ENCODE measurements at places on chromosomes 1 and 21.

- no peak for DNase-seq
Measured at GRCh38 chr1:11143907-11144306, 44.2 kb upstream of the EXOSC10 start.

- no peak for DNase-seq
Measured at GRCh38 chr1:233107130-233107660, 156.8 kb downstream of the NTPCR start.

DNA sequence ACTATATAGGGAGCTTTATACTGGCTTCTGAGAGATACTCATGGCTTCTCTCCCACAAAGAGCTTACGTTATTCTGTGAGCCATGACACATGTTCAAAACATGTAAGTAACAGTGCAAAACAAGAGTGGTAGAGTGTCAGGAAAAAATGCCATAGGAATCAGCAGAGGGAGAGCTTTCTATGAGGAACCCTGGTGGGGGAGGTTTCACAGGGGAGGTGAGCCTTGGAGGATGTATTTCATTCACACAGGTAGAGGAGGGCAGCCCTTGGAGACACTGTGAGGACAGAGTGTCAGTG is 72.7 kb upstream of the LYST start:
- no peak for DNase-seq

DNA sequence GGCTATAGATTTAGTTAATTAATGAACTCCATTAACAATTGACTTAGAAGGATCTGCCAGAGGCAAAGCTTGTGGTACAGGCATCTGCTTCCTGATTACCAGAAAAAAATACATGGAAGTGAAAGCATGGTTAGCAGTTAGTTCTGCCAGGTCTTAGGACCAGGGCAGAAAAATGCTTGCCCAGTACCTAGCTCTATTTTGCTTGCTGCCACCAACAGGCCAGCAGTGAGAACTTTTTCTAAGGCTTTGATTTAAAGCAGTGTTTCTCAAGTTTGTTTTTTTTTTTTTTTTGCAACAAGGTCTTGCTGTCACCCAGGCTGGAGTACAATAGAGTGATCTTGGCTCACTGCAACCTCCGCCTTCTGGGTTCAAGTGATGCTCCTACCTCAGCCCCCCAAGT is 16.4 kb upstream of the MTF1 start:
- DNase-seq, result no peak

DNA sequence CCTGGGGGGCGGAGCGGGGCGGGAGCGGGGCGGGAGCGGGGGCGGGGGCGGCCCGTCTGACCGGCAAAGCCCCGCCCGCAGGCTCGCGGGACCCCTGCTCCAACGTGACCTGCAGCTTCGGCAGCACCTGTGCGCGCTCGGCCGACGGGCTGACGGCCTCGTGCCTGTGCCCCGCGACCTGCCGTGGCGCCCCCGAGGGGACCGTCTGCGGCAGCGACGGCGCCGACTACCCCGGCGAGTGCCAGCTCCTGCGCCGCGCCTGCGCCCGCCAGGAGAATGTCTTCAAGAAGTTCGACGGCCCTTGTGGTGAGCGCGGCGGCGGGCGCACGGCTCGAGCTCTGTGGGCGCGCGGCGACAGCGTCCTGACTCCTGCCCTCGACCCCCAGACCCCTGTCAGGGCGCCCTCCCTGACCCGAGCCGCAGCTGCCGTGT is 21.2 kb downstream of the AGRN start:
- DNase-seq, result no peak

- no peak for DNase-seq
Measured at GRCh38 chr1:164619006-164619784, 60.2 kb downstream of the PBX1 start.

DNA sequence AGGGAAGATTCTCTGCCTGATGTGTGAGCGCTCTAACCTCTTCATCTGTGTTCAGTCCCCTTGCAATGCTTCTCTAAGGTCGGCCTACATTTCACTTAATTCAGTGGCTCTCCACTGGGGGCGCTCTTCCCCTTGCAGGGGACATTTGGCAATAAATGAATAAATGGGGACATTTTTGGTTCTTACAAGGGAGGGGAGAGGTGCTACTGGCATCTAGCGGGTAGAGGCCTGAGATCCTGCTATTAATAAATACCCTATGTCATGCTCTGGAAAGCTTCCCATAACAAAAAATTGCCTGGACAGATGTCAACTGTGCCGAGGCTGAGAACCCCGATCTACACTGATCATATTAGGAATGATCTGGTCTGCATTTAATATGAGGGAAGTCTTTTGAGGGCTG is 25.9 kb upstream of the DNAJC11 start:
- no peak for DNase-seq

DNA sequence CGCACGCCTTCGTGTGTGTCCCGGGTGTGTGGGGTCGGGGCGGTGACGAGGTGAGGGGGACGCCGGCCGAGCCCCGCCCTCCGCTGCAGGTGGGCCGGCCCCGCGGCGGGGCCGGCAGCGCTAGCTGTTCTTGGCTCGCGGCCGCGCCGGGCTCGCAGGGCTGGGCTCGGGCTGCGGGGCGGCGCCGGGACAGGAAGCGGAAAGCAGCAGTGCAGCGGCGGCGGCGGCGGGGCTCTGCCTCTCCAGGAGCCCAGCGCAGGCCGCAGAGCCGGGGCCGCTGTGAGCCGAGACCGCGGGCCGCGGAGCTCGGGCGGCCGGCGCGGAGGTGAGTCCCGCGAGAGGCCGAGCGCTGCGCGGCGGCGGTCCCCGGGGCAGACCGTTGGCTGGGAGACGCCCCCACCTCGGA is at the start of gene VANGL1:
VANGL1 (plus strand) TSS at position 209 of the 406 bp plus-strand sequence. CDS start 9,444 bp downstream, outside the sequence.
- no peak for DNase-seq

GRCh38 chr1:246214708-246215509 is 292.2 kb downstream of the SMYD3 start:
- DNase-seq, result no peak

- no peak for DNase-seq
Measured at GRCh38 chr1:93123201-93123783, 44.2 kb downstream of the MTF2 start.

- no peak for DNase-seq
Measured at GRCh38 chr1:27538793-27539192, 48.8 kb upstream of the WASF2 start.

DNA sequence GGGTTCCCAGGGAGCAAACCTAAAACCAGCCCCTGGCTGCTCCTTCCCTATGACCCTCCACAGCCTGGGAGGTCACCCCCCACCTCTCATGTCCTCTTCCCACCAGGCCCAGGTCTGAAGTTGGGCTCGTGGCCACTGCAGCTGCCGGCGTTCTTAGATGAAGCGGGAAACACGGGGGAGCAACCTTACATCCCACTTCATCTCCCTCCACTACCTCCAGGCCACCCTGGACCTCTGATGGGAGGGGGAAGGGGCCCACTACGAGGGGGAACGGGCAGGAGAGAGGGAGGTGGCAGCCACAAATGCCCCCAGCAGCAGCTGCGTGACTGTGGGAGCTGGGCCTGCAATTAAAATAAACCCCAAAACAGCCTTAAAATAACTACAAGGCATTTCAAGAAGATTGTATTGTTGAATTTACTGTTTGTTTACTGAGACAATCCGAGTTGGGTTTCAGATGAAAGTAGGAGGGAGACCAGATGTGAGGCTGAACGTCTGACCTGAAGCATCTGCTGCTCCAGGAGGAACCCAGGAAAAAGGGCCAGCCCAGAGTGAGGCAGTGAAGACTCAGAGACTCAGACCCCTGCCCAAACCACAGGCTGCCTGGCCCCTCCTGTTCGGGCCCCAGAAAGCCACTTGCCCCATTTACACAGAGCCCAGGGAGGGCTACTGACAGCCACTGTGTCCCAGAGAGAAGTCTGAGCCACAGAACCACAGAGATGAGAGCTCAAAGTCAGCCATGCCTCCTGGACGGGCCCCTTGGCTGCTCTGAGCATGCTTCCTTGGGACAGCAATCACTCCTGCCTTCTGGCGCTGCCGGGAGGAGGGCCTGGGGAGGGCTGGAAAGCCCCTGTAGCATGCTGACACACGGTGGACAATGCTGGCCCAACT is 59.8 kb downstream of the GLIS1 start:
- no peak for DNase-seq

- DNase-seq, result no peak
Measured at GRCh38 chr1:226979517-226980121, 39.5 kb downstream of the COQ8A start.

DNA sequence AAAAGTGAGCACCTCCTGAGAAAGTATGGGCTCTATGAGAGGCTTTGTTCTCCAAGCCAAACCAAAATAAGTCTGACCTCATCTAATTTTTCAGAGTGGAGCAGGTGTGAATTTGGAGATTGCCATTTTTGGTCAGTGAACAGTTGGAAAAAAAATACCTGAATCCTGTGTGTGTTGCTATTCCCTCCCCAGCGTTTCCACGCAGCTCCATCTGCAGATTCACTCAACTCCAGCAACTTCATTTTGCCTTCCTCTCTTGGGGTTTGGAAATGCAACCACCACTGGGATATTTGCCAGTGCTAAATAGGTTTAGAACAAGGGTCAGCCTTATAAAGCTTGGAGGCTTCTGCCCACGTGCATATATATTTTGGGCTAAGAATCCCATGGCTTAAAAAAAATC is 11.2 kb downstream of the CASQ2 start:
- no peak for DNase-seq

DNA sequence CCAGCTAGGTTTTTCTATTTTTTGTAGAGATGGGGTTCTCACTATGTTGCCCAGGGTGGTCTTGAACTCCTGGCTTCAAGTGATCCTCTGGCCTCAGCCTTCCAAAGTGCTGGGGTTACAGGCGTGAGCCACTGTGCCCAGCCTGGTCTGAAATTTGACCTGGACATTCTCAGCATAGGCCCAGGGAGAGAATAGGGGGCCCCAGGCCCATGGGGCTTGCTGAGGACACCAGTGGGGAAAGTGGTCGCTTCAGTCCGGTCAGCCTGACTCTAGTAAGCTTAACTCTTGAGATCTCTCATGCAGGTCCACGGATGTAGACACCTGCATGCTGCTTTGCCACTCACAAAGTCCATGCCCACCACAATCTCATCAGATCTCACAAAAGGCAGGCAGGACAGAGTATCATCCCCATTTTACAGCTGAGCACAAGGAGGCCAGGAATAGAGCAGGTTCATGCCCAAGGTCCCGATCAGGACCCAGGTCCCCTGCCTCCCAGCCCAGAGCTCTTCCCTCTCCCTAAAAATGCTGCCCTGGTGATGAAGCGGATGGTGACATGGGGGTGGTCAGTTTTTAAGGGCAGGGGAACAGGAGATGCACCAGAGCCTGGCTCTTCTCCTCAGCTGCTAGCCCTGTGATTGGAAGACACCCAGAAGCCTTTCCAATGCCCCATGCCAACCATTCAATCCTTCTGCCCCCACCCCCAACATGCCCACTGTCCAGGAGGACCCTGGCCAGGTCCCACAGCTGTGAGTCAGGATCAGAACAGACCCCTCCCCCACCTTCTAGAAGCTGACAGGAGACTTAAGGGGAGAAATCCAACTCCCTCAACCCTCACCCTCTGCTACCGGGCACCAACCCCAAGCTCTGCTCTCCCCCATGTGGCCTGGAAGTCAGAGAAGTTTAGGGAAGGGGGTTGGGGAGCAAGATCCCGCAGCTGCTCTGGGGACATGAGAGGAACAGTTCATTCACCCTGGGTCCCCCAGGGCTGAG is 1.8 kb downstream of the FHL3 start:
- DNase-seq, result no peak

DNA sequence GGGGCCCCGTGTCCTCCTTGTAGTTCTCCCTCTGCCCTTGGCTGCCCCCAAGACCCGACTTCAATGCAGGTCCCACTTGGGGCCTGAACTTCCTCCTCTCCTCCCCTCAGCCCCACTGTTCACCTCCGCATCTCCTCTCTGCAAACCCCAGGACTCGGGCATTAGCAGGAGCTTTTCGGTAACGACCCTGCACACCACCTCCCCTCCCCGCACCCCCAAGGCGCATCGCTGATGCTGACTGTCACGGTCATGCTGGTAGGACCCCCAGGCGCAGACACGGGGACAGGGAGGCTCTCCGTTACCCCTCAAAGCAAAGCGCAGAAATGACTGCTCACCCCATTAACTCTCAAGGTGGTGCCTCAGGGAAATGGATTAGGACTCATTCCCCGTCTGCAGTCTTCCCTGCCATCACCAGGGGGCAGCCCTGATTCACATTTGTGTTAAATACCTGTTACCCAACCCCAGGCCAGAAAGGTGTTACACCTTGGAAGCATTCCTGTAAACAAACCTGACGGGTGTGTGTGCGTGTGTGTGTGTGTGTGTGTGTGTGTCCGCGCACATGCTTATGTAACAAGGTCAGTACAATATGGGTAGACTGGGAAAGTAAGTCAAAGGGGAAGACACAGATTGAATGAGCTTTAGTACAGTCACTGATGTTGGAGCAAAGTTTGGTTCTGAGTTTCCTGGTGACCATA is 6.4 kb upstream of the GUCA2B start:
- peak; percentile 47 for DNase-seq

- no peak for DNase-seq
Measured at GRCh38 chr1:57067863-57068262, 102.0 kb upstream of the C8B start.

GRCh38 chr1:169110236-169110635 is 3.7 kb downstream of the ATP1B1 start:
- DNase-seq, result no peak

DNA sequence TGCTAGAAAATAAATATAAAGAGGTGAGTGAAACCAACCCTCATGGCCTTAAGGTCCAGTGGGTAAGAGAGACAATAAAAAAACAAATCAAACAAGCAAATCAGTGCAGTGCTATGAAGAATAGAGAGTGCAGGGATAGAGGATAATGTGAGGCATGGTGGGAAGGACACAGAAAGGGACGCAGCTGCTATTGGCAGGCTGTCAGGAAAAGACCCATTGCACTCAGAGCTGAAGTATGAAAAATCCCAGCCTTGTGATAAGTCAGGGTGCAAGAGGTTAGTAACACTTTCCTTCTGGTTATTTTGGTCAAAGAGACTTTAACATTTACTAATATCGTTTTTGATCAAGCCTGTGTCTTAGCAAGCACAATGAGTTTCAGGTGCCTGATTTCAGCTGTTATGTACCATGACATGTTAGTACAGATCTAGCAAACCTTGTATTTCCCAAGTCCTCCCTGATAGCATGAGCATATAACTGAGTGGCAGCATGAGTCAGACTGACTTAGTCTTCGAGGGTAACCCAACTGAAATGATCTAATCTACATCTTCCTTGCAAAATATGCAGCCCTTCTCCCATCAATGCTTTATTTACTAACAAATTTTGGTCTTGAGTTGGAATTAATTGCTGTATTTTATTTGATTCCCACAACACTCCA is 31.7 kb downstream of the CHML start:
- DNase-seq, result no peak

- DNase-seq, result no peak
Measured at GRCh38 chr1:180094705-180095295, 59.9 kb upstream of the QSOX1 start.

- no peak for DNase-seq
Measured at GRCh38 chr1:208807446-208808127, 563.4 kb upstream of the PLXNA2 start.

- DNase-seq, result no peak
Measured at GRCh38 chr21:15433091-15433490, 296.7 kb upstream of the USP25 start.

- no peak for DNase-seq
Measured at GRCh38 chr1:159868766-159869165, 6.3 kb upstream of the VSIG8 start.
